ENCODE measurements at places on chromosomes 12 and 14.

DNA sequence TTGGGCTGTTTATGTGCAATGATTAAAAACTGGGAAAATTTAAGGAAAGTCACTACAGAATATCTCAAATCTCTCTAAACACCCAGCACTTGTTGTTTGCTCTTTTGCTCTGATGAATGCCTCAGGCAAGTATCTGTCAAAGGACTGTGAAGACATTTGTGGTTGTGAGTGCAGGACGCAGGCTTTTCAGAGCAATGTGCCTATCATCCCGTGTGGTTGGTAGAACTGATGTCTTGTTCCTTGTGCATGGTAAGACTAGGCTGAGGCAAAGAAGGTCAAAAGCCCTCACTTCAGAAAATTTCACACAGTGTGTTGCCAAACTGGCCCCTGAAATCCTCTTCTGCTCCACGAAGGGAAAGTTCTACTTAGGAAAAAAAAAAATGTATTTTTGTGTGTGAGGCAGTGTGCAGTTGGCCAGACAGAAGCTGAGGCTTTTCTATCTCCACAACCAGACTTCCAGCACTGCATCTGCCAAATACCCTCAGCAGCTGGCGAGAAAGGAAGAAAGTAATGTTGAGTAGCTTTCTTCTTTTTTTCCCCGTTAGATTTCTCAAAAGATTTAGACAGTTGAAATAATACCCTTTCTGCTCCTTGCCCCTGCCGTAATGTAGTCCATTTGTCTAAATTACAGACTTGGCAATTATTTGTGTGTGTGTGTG, 1103.1 kb downstream of the VRK1 start:
- no peak for DNase-seq

DNA sequence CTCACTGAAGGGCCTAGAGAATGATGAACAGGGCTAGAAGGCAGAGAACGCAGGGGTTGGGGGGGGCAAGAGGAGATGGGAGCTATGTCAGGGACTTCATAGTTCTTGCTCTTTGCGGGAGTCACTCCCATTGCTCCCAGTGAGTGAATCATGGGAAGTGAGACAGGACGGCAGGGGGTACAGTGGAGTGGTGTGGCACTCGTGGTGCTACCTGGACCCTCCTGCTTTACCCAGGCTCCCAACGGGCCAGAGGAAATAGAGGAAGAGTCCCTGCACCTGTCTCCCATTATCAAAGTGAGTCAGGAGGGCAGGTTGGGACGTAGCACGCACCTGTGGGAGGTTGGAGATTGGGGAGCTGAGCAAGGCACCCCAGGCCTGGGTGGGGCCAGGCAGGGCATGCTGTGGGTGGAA, 1.3 kb upstream of the KRT8 start:
- DNase-seq: no peak

DNA sequence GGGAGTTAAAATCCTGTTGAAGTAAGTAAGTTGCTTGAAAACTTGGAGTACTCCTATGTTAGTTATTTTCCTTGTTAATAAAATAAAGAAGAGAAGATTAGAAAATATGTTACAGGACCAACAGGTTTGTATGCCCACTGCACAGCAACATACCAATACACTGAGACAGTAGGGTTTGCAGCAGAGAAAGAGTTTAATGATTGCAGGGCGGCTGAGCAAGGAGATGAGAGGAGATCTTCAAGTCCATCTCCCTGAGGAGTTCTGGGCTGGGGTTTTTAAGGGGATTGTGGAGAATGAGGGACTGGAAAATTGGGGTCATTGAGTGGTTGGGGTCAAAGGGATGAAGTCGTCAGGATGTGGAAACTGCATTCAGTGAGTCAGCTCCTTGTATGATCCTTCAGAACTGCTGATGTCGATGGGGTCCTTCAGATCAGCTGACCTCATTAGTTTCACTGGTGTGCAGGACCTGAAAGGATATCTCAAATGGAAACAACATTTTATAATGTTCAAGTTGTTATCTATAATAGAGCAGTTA, 4.3 kb upstream of the HSD17B6 start:
- DNase-seq: no peak

DNA sequence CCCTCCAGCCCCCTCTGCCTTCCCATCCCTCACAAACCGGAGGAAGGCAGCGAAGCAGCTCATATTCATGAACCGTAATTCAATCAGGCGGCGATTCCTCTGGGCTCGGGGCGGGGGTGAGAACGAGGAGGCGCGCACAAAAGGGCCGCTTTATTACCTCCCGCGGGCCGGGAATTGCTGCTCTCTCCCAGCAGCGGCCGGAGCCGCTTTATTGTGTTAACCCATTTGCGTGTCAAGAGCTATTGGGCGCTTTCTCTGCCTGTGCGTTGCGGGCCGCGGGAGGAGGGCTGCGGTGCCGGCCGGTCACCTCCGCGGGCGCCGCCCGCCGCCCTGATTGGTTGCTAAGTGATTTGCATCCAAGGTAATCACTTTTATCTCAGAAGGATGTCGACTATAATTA, 4.8 kb downstream of the FAM222A start:
- peak; percentile 22 for DNase-seq

DNA sequence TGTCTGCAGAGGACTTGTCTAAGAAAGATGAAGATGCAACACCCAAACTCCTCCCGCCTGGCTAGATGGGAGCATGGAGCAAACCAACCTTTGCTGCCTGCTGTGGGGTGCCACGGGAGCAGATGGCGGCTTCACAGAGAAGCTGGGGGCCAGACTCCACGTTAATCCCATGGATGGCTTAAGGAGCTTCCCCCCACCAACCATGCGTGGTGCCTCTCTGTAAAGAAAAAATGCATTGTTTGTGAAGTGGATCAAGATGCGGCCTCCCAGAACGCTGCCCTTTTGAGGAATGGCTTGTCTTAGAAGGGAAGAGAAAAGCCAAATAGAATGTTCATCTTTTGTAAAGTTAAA, 15.6 kb downstream of the MVK start:
- no peak for DNase-seq

GRCh38 chr12:122614839-122615238, 87.8 kb downstream of the KNTC1 start:
- no peak for DNase-seq

DNA sequence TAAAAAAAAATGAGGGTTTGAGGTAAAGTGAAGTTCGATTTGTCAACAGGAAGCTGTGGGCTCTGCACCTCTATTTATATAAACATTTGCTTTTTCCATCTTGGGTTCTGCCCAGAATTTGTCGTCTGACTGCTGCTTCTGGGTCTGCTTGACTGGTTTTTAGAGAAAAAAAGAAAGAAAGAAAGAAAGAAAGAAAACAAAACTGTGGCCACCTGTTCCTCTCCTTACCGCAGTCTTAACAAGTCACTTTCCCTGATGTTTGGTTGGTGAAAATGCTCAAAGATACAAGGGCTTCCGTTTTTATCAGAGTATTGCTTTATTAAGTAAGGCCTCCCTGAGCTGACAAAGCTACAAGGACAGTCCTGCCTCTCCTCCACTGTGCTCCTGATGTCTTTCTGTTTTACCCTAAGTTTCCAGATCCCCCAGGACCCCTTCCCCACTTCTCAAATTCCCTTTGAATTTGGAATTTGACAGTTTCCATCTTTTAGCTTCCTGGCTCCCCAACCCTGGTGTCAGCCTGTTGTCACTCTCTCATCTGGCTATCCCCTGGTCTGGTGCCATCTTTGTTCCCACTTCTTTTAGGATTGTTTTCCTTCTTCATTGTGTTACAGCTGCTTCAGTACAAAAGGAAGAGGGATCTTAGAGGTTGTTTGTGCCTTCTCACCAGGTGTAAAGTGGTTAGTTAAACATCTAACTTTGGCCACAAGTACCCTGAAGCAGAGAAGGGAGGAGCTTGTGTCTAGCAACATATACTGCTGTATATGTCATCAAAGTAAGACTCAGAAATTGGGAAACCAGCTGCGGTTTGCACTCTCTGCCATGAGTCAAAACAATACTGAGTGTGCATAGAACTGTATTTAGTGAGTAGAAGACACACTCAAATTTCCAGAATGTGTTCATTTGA, 18.0 kb downstream of the MFAP5 start:
- DNase-seq: no peak

DNA sequence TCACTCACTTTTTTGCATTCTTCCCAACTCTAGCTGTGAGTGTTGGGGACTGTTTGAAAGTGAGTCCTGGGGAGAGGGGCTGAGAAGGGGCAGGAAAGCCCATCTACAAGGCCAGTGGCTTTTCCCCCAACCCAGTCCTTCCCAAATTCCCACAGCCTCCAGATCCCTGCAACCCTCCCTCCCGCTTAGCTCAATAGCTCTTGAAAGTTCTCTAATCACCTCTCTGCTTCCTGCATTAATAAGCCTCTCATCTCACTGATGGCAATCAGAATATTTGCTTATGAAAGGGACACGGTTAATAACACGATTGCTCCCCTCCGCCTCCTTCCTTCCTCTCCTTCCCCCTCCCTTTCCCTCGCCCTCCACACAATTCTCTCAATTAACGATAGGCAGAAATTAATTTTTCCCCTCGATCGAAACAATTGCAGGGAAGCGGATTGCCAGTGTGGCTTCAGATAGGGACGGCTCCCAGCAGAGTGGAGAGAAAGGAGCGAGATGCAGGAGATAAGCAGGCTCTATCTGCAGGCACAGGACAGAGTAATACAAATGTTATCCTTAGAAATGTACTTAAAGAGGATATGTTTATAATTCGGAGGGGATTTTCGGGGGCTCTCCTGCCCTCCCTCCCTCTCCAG, 15.1 kb upstream of the GPATCH2L start:
- DNase-seq: no peak

- DNase-seq: no peak
Observed at GRCh38 chr12:132615579-132616038, 3.0 kb upstream of the P2RX2 start.

GRCh38 chr12:123948796-123949769, 23.5 kb downstream of the CCDC92 start:
- no peak for DNase-seq

DNA sequence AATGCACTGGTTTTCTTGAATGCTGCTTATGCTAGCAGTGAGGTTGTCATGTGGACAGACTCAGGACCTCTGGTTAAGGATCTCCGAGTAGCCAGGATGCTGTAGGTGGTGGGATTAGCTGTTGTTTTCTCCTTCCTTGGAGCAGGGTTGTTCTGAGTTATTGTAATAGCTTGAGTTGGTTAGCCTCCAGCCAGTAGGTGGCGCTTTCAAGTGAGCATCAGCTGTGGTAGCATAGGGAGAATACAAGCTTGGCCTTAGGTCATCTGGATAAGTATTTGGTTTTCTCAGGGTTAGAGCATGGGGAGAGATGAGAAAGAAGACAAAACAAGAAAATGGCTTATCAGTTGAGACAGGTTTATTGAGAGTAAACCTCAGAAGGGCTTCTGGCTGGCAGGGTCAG, 299.7 kb upstream of the FBXO33 start:
- no peak for DNase-seq

GRCh38 chr14:102499401-102500157, 10.0 kb downstream of the ANKRD9 start:
- DNase-seq: no peak

DNA sequence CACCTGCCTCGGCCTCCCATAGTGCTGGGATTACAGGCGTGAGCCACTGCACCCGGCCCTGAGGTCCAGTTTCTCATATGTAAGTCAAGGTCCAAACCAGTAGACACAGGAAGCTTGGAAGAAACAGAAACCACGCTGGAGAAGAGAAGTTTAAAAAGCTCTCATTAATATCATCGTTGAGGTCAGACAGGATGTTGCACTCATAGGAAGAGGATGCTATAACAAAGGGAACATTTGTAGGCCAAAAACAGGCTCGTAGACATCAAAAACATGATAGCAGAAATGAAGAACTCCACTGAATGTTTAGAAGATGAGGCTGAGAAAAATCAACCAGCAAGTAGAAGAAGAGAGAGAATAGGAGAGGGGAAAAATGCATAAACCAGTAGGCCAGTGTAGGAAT, 46.8 kb downstream of the ACACB start:
- no peak for DNase-seq

DNA sequence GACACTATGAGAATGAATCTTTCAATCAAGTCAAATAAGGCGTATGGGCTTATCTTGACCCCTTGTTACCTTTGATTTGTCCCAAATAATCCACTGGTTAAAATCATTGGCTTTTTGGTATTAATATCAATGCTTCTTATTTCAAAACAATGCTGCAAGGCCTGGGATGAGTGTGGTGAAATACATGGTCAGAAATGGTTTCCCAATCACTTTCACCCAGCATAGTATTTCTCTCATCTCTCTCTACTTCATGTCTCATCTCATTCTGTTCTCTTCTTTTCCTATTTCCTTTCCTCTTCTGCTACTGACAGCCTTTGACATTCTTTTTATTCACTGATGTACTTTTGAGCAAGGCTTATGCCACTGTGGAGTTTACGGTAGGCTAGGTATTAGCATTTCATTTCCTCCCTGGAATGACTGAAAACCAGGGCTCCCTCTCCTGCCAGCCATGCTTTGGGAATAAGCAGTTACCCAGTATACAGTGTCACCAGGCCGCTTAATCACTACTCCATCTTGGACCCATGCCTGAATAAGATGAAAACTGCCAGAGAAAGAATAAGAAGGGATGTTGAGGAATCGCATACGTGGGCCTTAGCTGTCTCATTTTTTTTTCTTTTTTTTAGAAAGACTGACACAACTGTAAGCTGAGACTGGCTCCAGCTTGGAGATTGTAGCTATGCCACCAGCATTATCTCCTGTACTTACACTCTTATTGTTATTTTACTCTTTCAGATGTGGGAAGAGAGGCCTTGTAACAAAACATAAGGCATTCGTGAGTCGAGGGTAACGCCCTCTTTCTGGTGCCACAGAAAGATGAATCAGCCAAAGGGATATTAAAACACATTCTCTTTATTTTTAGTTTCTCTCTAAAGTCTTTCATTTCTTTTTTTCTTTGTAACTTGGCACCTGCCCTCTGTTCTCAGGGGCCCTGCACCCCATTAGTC, 53.5 kb downstream of the IGF1 start:
- DNase-seq: no peak

GRCh38 chr12:112677050-112677765, 114.3 kb upstream of the RPH3A start:
- no peak for DNase-seq

DNA sequence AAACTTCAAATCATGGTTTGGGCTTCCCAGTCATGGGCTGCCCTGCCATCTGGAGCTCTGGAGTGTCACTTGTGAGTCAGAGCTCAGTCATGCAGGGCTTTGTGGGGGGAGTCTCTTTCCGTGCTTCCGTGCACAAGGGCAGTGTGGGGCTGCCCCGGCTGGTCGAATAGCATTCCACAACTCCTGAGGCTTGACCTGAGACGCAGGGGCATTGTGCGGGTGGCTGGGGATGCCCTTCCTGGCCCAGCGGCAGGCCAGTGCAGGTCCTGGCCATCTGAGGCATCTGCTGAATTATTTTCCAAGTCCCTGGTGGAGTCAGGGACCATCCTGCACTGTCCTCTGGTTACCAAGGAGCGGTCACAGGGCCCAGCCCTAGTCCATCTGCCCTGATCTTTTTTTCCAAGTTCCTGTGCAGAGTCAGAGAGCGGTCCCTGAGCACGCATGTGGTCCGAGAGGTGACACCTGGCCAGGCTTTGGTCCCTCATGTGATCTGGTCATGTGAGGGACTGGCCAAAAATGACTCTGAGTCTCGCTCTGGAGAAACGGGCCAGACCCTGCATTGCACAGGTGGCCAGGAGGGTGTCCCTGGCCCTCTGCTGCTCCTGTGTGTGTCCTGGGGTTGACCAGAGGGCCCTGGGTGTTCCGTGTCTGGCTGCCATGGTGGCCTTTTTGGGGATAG, 167.0 kb upstream of the ALG10B start:
- DNase-seq: no peak

GRCh38 chr12:48961331-48961730, 4.0 kb upstream of the ARF3 start:
- no peak for DNase-seq

- no peak for DNase-seq
Observed at GRCh38 chr14:30129807-30130206, 202.2 kb upstream of the PRKD1 start.

- DNase-seq: no peak
Observed at GRCh38 chr12:19018302-19018970, 111.1 kb upstream of the PLEKHA5 start.
